ENCODE measurements at places on chromosomes 1 and 21. TPM values are rescaled to one million over a fixed set of nuclear protein-coding genes. Genes with fewer than 3 reads are reported as not detected.

XKR8 gene
- 15.4 TPM for total RNA-seq

YIPF1 gene
- total RNA-seq: 16.3 TPM

HSD3B1 gene
- total RNA-seq: not detected

CYP4A22 gene
- not detected for total RNA-seq

AGBL4 gene
- total RNA-seq: 0.27 TPM

ANXA9 gene
- not detected for total RNA-seq

NPHS2 gene
- not detected for total RNA-seq

PROK1 gene
- not detected for total RNA-seq

OR2T29 gene
- not detected for total RNA-seq

NBPF4 gene
- not detected for total RNA-seq

TRIM45 gene
- total RNA-seq: 0.24 TPM

UTP25 gene
- total RNA-seq: 15.3 TPM

STIL gene
- total RNA-seq: 1.9 TPM

CD1B gene
- total RNA-seq: not detected

TINAGL1 gene
- total RNA-seq: not detected

OR2L3 gene
- not detected for total RNA-seq

OR2L2 gene
- 0.24 TPM for total RNA-seq

SPRR2A gene
- not detected for total RNA-seq

STXBP3 gene
- 46.8 TPM for total RNA-seq

GBP6 gene
- 0.30 TPM for total RNA-seq

PALMD gene
- total RNA-seq: not detected

OR2L13 gene
- not detected for total RNA-seq

BTBD8 gene
- 7.2 TPM for total RNA-seq

BEND5 gene
- total RNA-seq: 10.4 TPM

OR6N1 gene
- not detected for total RNA-seq

TMEM35B gene
- total RNA-seq: 37.7 TPM

GPR37L1 gene
- not detected for total RNA-seq

KCNK2 gene
- not detected for total RNA-seq

CBR3 gene
- 5.8 TPM for total RNA-seq

PLEKHM2 gene
- total RNA-seq: 59.0 TPM

CLDN8 gene
- total RNA-seq: not detected

VPS13D gene
- 39.4 TPM for total RNA-seq

TAS1R1 gene
- not detected for total RNA-seq

XCL1 gene
- not detected for total RNA-seq

LRRC39 gene
- 1.1 TPM for total RNA-seq

HCRTR1 gene
- total RNA-seq: not detected

RAB25 gene
- total RNA-seq: 1.1 TPM

LCE2B gene
- not detected for total RNA-seq

PDE9A gene
- total RNA-seq: 15.1 TPM

STUM gene
- not detected for total RNA-seq

KIF21B gene
- 73.4 TPM for total RNA-seq

C1orf116 gene
- total RNA-seq: not detected

OR4F16 gene
- total RNA-seq: 0.35 TPM

SMIM11 gene
- total RNA-seq: 8.0 TPM

UBXN10 gene
- not detected for total RNA-seq

SLC45A1 gene
- total RNA-seq: 1.2 TPM

TNFSF4 gene
- total RNA-seq: 1.9 TPM

DNALI1 gene
- total RNA-seq: not detected

DNAJC11 gene
- total RNA-seq: 45.1 TPM

UBE2U gene
- not detected for total RNA-seq

IGSF21 gene
- not detected for total RNA-seq

TMEM53 gene
- total RNA-seq: 3.5 TPM

HES4 gene
- total RNA-seq: 18.8 TPM

S100B gene
- 0.73 TPM for total RNA-seq

CA6 gene
- 5.9 TPM for total RNA-seq

RAB7B gene
- not detected for total RNA-seq

MRAP gene
- not detected for total RNA-seq

AADACL4 gene
- total RNA-seq: not detected

Measured in naive thymus-derived CD4-positive, alpha-beta T cell (primary cell).